DMS 273 treated with DMSO at 0.1 percent for 48 hours (cell line): ENCODE measurements at places on chromosomes 1 and 21.
A peak's percentile ranks its signal among the peaks of the same experiment; 100 is the strongest.

- DNase-seq, result no peak
Observed at GRCh38 chr1:62304975-62305374, 14.3 kb downstream of the KANK4 start.

DNA sequence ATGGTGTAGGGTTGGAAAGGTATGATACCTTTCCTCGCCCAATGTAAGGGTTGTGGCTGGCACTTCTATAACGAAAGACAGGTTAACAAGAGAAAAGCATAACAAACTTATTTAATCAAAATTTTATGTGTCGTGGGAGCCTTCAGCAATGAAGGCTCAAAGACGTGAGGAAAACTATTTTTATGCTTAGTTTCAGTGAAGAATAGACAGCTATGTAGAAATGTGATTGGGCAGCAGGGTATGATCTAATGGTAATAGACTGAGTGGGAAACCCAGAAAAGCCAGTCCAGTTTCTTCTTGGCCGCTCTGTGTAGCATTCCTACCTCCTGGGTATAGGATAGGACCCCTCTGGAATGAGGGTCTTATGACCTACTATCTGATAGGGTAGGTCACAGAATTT is 464.7 kb downstream of the ADGRL2 start:
- no peak for DNase-seq

DNA sequence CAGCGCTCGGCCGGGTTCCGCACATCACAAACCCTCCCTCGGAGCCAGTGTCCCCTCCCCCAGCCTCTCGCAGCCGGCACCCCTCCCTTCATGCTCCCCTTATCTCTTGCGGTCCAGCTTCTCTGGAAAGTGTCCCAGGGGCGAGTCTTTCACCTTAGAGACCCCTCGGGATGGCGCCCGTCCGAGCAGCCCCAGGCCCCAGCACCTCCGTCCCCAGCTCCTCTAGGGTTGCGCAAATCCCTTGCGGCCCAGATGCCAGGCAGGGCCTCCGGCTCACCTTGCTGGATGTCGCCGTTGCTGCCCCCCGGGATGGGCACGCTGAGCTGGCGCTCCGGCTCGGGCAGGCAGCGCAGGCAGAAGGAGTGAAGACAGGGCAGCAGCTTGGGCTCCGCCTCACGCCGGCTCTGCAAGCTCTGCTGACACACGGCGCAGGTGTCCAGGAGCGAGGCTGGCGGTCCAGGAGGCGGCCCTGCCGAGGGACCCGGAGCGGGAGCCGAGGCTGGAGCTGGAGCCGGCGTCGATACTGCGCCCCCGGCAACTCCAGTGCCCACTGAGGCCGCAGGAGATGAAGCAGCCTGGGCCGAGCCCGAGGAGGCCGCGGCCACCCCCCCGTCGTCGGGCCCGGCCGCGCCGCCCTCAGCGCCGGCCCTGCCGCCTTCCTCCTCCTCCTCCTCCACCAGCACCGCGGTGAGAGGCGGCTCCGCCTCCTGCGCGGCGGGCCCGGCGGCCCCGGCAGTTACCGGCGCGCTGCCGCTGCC is 550 bp downstream of the TRIM33 start:
- DNase-seq, result no peak

- no peak for DNase-seq
Observed at GRCh38 chr1:230281556-230281955, 144.6 kb downstream of the PGBD5 start.

DNA sequence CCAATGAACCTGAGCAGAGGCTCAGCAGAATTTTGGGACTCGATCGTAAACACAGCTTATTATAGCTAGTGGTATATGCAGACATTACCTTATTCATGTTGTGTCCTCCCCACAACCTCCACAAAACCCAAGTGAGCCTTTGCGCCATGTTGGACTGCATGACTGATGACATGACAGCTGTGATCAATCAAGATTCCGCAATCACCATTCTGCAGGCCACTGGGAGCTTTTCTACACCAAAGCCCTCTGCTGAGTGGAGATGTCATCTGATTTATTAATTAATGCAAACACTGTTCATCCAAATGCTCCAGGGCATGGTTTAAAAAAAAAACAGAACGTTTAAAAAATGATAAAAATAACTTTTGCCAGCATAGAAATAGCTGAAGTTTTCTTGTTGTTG is 7.9 kb upstream of the SRP9 start:
- no peak for DNase-seq

- no peak for DNase-seq
Observed at GRCh38 chr1:232184561-232185530, 445.1 kb downstream of the SIPA1L2 start.

GRCh38 chr21:29151931-29152330 is 21.5 kb downstream of the MAP3K7CL start:
- DNase-seq, result no peak

- no peak for DNase-seq
Observed at GRCh38 chr21:34790341-34790740, 121.5 kb downstream of the CLIC6 start.

DNA sequence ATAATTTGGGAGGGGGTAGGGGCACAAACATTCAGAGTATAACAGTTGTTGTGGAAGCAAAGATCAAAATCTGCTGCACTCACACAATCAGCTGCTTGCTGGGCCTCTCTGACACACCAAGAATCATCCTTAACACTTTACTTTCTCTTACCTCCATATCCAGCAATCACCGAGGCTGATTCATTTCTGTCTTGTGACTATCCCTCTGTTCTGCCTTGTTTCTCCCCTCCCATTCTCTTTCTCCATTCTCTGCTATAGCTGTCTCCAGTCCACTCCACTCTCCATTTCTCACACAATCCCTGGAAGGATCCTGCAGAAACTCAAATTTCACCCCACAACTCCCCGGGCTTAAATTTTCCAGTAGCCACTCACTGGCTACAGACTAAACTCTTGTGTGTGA is 91.8 kb upstream of the NGF start:
- DNase-seq, result no peak

DNA sequence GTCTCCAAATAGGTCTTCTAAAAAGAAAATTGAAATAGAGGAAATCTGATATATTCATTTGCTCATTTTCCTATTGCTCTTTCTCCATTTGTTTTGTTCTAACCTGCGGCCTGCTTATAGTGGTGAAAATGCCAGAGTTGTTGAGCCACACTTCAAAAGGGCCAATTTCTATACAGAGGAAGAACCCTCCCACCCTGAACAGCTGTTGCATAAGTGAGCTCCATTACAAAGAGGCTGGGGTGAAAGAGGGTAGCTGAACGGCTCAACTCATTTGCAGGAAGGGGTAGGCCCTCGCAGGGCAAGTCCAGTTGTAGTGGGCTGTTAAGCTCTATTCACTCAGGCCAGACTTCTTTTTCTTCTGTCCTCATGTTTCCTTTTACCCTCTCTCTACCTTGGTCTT is 8.8 kb downstream of the ADCY10 start:
- DNase-seq, result no peak

GRCh38 chr1:198610362-198610761 is 28.5 kb upstream of the PTPRC start:
- no peak for DNase-seq

GRCh38 chr1:186502087-186502486 is 41.2 kb upstream of the PDC start:
- no peak for DNase-seq

DNA sequence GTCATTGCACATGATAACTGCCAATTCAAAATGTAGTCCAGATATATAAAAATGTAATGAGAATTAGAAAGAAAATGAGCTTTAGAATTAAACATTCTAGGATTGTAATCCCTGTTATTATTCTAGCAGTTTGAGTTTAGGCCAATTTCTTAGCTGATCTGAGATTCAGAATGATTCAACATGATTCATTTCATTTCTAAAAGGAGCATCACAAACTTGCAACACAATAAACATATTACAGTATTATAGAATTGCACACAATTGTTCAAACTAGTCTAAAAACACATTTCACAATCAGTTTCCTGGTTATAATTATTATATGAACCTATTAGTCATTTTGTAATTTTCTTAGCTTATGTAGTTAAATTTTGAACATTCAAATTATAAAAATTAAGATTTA is 43.3 kb upstream of the TSHB start:
- no peak for DNase-seq

DNA sequence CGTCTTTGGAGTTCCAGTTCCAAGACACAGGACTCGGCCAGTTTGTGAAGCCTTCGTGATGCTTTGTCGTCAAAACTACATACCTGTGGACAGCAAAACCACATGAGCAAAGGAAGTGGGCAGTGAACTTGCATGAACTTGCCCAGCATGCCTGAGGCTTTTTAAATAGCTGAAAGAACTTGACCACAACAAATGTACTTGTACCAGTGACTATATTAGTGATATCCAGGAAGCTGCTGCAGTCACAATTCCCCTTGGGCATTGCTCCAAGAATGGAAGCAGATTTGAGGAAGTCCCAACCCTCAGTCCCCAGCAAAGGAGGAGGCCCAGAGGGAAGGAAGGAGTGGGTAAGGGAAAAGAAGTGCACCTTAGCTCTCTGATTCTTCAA is 2.6 kb downstream of the FUCA1 start:
- no peak for DNase-seq

GRCh38 chr1:37609002-37609401 is 13.3 kb upstream of the GNL2 start:
- DNase-seq, result no peak

- DNase-seq, result no peak
Observed at GRCh38 chr1:93554883-93555872, 107.3 kb downstream of the FNBP1L start.

DNA sequence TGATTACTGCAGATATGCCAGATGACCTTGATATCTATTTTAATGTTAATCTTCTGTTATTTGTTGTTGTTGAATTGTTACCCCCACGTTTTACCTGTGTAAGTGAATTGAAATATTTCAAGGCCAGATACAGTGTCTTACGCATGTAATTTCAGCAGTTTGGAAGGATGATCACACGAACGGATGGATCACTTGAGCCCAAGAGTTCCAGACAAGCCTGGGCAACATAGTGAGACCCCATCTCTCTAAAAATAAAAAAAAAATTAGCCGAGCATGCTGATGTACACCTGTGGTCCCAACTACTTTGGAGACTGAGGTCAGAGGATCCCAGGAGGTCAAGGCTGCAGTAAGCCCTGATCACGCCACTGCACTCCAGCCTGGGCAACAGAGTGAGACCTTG is 32.2 kb downstream of the SDCCAG8 start:
- no peak for DNase-seq

DNA sequence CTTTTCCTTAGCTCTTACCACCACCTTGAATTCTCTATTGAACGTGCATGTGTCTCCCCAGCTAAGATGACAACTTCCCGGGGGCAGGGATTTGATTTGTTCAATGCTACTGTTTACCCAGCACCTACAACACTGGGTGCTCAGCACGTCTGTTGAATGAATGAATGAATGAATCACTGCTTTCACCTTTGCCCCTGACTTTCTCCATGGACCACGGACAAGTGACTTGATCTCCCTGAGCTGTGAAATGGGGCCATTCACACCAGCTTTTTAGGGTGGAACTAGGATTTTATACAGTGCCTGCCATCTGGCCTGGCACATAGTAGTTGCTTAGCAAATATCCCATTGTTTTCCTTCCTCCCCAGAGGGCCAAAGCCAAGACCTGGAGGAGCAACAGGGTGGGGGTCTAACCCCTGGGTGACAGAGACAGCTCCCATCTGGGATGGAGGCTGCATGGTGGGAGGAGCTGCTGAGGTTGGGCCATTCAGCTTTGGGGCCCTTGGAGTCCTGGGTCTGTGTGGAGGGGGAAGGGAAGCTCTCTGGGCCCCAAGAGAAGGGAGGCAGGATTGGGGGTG is 15.7 kb downstream of the TNFRSF1B start:
- no peak for DNase-seq

DNA sequence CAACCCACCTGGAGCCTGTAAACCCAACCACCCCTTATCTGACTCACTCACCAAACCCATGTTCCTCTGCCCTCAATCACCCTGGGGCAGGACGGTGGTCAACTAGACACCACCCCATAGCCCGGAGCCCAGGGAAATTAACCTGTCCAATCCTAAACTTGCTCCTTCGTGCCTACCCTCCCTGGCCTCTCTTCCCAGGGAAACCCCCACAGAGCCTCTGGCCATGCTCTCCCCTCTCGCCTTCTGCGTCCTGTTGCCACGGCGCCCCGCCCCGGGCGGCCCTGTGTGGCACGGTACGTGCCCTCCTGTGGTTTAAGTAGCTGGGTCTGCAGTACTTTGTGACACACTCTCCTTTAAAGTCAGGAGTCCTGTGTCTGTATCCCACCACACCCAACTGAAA is 4.0 kb upstream of the FTCD start:
- DNase-seq, result no peak

DNA sequence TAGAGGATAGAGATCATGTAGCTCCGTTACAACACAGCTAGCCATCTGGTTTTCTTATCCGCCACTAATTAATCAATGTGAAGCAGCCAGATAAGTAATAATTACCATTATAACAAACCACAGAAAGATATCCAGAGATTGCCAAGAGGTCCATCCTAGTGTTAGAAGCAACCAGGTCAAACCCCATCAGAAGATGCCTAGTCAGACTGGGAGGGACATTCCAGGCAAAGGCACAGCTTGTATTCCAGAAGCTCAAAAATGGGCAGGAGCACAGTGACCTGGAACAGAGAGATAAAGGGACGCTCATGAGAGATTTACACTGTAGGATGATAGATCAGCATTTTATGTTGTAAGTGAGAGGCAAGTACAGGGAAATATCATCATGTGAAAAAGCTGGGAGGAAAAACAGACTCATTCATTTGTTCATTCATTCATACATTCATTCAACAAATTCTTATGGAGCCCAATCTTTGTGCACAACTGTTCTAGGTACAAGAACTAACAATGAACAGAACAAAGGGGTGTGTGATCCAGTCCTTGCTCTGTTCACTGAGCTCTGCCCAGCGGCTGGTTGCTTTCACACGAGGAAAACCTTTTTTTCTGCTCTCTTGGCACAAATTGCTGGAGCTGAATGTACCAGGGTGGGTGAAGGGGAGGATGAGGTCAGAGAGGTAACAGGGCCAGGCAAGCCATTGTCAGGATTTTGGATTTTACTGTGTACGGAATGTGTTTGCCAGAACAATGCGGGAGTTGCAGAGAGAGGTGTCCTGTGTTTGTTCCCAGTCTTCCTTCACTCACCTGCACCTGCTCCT is 240.8 kb upstream of the FGGY start:
- DNase-seq, result no peak

- DNase-seq, result peak; percentile 15
Observed at GRCh38 chr21:33196941-33197374, 32.8 kb upstream of the IFNAR2 start.

GRCh38 chr1:71850936-71851335 is 431.4 kb downstream of the NEGR1 start:
- DNase-seq, result no peak

DNA sequence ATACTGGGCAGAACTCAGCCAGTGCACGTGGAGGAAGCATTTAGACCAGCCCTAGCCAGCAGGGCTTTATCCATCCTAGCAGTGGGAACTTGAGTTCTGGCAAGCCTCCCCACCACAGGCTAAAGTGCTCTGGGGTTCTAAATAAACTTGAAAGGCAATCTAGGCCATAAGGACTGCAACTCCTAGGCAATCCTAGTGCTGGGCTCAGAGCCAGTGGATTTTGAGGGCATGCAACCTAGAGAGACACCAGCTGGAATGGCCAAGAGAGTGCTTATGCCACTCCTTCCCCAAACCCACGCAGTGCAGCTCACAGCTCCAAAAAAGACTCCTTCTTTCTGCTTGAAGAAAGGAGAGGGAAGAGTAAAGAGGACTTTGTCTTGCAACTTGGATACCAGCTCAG is 70.5 kb upstream of the APOBEC4 start:
- DNase-seq, result peak; percentile 63
